ENCODE measurements at places on chromosomes 6 and 20.

GRCh38 chr20:2341336-2341735 is 39.4 kb upstream of the TGM6 start:
- DNase-seq, result no peak

DNA sequence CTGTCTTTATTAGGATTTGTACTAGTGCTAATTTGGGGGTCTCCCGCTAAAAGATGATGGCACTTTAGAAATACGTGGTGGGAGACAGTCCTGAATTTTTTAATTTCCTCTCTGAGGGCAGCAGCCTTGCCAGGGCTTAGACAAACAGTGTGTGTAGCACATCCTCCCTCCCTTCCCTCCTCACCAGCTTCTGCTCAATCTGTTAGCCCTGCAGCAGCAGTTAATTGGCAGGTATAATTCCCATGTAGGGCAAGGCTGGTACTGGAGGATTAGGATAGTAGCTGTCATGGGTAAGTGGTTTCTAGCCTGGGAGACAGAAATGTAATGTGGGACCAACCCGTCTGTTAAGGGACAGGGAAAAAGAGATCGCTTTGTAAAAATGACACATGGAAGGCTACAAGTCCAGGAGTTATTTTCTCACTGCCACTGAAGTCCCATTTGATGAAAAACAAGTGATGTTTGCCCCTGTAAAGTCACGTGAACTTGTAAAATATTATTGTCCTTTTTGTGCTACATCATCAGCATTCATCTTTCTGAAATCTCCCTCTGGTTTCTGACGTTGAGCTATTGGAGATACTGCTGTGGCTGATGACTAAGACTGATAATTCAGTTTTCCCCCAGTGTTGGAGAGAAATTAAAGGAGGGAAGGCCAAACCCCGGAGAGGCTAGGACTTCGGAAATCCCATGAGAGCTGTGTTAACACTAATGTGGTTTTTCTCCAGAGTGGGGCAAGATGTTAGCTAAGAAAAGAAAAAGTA is 40.6 kb downstream of the CTNNBL1 start:
- no peak for DNase-seq

GRCh38 chr6:84123186-84123585 is 89.6 kb downstream of the MRAP2 start:
- DNase-seq, result no peak

DNA sequence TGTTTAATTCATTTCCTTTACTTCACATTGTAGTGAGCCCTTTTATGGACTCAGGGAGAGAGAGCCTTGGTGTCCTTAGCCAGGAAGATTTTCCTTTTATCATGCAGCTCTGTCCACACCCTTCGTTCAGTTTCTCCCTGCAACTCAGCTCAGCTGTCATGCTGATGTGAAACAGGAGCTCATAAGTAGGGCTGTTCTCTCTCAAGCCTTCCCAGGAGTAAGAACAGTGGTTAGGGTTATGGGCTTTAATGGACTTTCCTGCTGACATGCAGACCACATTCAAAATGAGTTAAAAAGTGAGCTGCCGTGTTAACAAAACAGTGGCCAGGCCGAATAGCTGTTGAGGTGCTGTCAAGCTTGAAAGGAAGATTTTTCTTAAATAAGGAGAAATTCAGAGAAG is 104.1 kb downstream of the BCKDHB start:
- no peak for DNase-seq

DNA sequence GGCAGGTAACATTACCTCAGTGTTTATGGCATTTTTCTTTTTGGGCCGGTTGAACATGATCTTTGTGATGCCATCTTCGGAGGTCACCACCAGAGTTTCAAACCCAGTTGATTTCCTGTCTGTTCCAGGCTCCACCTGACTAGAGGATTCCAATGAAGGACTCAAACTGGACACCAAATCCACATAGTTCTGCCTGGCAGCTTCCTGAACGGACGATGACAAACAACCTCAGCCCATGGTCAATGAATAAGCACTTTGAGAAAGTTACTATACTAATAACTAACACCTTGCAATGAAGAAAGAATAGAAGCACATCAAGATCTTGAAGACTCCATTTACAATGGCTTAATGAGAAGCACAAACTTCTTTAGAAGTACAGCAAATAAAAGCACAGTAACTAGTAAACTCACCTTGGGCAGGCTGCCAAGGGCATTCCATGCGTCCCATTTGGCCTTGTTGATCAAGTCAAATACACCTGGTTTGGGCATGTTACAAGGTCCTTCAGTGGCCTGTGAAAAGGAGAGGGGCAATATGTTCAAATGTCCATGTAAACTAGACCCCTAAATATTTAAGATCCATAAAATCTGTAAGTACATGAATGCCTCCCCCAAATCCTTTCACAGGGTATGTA is 4.9 kb downstream of the ECI2 start:
- DNase-seq, result no peak

DNA sequence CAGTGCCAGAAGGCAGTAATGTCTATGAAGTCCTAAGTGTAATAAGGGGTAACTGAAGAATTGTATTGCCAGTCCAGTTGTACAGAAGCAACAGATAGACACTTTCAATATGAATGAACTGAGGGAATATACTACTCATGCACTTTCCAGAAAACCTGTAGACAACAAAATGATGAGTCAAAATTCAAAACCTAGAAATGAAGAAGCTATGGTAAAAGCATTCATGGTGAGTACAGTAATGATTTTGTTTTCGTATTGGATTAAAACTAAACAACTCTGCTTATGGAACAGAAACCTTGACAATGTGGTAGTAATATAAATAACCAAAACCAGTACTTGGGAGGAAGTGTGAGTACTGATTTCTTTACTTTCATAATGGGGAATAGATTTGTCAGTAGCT is 35.0 kb downstream of the ARMC2 start:
- no peak for DNase-seq

- no peak for DNase-seq
Observed at GRCh38 chr6:166697113-166697512, 70.1 kb upstream of the RPS6KA2 start.

GRCh38 chr6:97240222-97240621 is 42.8 kb downstream of the MMS22L start:
- no peak for DNase-seq

DNA sequence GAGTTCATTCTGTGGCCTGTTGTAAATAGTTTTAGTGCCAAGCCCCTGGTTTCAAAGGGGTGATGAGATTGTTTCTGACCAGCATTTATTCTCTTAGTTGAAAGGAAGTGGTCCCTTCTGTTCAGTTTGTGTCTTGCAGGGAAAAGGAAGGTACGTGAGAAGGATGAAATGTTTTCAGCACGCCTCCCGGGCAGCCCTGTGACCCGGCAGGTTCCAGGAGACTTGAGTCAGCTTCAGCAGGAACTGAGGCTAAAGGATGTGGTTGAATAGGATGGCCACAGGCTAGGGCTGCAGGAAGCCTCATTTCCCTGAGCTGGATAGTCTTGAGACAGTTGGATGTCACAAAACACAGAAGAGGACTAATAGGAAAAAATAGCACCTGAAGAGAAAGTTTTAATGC is 132.4 kb upstream of the SYNDIG1 start:
- no peak for DNase-seq

DNA sequence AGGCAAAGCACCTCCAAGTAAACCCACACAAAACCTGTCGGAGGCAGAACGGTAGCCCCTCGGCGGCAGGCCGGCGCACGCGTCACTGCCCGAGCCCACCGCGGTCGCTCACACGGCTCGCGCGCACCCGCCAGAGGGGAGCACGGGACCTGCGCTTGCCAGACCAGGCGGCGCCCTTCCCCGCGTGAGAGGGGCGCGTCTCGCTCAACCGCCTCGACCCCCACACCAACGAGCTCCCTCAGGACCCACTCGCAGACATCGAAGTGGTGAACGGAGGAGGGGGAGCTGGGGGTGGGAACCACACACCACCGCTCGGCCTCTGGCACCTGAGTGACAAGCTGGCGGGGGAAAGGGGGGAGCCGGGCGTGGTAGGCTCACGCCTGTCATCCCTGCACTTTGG is 1513.4 kb upstream of the DEFB115 start:
- DNase-seq, result no peak

DNA sequence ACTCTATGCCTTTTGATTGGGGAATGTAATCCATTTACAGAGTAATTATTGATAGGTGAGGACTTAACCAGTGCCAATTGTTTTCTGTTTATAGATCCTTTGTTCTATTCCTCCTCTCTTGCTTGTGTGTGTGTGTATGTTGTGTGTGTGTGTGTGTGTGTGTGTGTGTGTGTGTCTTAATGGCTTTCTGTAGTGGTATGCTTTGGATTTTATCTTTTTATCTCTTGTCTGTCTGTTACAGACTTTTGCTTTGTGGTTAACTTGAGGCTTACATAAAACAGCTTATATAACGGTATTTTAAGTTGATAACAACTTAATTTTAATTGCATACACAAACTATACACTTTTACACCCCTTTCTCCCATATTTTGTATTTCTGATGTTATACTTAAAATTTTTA is 54.7 kb downstream of the CDC5L start:
- DNase-seq, result no peak

DNA sequence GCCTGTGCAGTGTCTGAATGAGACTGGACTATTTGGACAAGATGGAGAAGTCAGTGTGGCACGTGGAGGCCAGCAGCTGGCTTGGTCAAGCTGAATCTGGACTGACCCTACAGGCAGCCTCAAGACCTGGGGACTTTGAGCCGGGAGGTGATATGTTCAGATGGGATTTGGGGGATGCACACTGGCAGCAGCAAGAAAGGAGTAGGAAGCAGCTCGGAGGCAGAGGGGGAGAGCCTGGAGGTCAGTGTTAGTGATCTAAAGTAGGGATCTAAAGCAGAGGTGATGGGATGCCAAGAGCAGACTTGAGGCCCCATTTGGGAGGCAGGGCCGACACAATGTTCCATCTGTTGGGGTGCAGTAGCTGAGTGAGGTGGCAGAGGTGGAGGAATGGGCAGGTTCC is 2.8 kb downstream of the MAPK13 start:
- DNase-seq, result no peak

- no peak for DNase-seq
Observed at GRCh38 chr6:42777126-42777822, 4.6 kb upstream of the BICRAL start.

GRCh38 chr6:1820714-1821113 is 211.0 kb downstream of the FOXC1 start:
- DNase-seq, result no peak

GRCh38 chr20:49602345-49603208 is 34.6 kb upstream of the PTGIS start:
- DNase-seq, result no peak

GRCh38 chr20:57576617-57577550 is 16.0 kb downstream of the PCK1 start:
- no peak for DNase-seq

DNA sequence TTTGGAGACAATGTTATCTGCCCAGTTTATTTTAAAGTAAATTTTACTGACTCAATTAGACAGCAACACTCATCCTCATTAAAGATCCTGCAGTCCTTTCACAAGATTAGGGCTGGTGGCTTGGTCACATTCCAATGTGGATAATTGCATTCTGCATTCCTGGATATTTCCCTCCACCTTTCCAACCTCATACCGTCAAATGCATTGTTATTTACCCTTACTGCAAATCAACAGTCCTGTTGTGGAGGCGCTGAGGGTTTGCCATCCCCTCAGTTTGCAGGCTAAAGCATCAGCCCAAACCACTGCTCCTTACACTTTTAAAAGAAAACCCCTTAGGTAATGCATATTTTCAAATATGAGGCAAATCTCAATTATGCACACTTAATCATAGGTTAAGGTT is 5.4 kb downstream of the CITED2 start:
- DNase-seq, result no peak
